ENCODE measurements at places on chromosomes 5 and 9.

GRCh38 chr5:11050596-11051304 is 289.7 kb upstream of the DAP start:
- DNase-seq, result no peak

GRCh38 chr5:174920906-174921550 is 196.6 kb downstream of the MSX2 start:
- no peak for DNase-seq

DNA sequence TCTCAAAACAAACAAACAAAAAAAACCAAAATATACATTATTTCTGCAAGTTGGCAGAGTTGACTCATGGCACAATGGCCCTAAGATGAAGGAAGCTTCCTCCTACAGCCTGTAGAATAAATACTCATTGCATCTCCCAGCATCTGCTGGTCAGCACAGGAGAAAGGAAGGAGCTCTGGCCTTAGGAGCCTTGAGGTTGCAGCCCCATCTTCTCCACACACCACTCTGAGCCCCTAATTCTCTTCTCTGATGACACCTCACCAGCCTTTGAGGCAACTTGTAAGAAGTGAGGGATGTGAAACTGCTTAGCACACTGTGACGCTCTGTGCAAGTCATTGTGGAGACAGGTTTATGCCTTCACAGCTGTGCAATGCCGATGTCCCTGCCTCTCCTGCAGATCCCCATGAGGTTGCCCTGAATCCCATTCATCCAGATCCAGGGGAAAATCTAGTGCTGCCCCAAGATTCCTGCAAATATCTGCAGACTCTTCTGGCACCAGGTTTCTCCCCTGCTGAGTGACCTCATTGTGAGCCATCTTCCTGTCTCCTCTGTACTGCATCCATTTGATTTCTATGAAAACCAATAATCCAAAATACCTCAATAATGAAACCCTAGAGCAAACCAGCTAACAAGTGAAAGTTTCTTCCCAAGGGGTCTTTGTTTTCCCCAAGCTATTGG is 65.3 kb upstream of the TGFBR1 start:
- DNase-seq, result no peak

DNA sequence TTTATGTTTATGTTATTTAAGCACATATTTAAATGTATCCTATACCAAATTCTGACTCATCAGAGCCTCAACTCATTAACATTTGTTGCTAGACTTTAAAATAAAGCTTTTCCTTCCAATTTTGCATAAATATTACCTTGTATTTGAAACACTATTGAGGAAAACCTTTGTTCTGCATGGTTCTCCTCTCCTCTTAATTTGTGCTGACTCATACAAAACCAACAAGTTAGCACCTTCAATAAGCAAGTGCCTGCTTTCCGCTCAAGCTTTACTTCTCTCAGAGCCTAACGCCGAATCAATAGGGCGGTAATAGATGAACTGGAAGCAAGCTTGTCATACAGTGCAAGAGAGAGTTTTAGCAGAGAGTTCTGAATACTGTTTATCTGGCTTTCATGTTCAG is 7.9 kb downstream of the AMACR start:
- no peak for DNase-seq

GRCh38 chr9:88742483-88742882 is 207.5 kb downstream of the NXNL2 start:
- DNase-seq, result peak; percentile 74

GRCh38 chr9:99197124-99197630 is 24.6 kb downstream of the ALG2 start:
- no peak for DNase-seq

GRCh38 chr5:96968074-96968473 is 32.2 kb downstream of the LNPEP start:
- DNase-seq, result peak; percentile 35

All from right hindlimb (tissue), 1 donor.